Naive thymus-derived CD8-positive, alpha-beta T cell (primary cell): ENCODE measurements at places on chromosomes 5 and 9. TPM values are rescaled to one million over a fixed set of nuclear protein-coding genes. Genes with fewer than 3 reads are reported as not detected.
A peak's percentile ranks its signal among the peaks of the same experiment; 100 is the strongest.

Gene IL17B
- not detected for total RNA-seq

Gene SLC25A25
- 18.9 TPM for total RNA-seq

Gene FANCC
- total RNA-seq: 5.8 TPM

Gene SCGB3A2
- not detected for total RNA-seq

Gene ANKRA2
- total RNA-seq: 64.2 TPM

Gene RETREG1
- total RNA-seq: 78.3 TPM

Gene PCSK5
- 22.8 TPM for total RNA-seq

Gene PCDHGA11
- total RNA-seq: 0.36 TPM

Gene C5orf63
- total RNA-seq: 23.7 TPM

Gene FTMT
- total RNA-seq: not detected

Gene GRM6
- not detected for total RNA-seq

Gene ADGRD2
- total RNA-seq: not detected

Gene F2RL2
- not detected for total RNA-seq

- no peak for DNase-seq
These were observed 249.2 kb upstream of the POU5F2 start for GRCh38 chr5:93990504-93991070.

- DNase-seq: no peak
These were observed 4.3 kb downstream of the GFM2 start for GRCh38 chr5:74762599-74762998.

DNA sequence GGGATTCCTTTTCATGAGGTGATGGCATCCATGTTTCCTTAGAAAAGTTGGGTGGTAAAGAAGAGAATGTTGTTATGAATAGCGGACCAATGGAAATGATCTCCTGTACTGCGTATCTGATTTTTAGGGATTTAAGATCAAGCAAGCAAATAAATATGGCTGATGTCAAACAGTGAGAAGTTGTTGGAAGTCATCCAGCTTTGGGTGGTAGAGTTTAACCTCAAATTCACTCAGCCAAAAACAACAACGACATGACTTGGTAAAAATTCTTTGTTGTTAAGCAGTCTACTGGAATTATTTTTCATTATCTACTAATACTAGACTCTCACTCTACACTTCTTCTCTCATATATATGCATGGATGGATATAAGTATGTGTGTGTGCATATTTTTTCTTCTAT lies 426.5 kb downstream of the CTNND2 start:
- no peak for DNase-seq

- no peak for DNase-seq
These were observed 21.7 kb upstream of the RNF130 start for GRCh38 chr5:180093241-180093640.

DNA sequence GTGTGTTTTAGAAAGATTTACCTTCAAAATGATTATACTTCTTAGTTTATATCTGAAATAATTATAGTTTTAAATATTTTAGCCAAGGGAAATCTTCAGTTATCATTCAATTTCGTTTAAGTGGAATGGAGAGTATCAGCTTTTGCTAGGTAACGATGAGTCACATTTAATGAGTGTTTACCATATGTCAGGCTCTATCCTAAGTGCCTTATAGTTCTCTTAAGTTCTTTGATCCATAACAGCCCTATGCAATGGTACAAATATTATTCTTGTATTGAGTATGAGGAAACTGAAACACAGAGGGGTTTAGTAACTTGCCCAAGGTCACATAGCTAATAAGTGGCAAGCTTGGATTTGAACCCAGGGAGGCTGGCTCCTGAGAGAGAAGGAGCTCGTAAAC lies 37.5 kb upstream of the SHB start:
- DNase-seq: no peak

DNA sequence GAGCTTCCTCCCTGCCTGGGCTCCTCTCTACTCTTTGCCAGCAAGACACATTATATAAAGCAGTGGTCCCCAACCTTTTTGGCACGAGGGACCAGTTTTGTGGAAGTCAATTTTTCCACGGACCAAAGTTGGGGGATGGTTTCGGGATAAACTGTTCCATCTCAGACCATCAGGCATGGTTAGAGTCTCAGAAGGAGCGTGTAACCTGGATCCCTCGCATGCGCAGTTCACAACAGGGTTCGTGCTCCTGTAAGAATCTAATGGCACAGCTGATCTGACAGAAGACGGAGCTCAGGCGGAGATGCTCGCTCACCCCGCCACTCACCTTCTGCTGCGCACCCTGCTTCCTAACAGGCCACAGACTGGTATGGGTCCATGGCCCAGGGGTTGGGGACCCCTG lies 142.8 kb downstream of the LIFR start:
- DNase-seq: no peak

GRCh38 chr5:61624553-61625136 lies 292.6 kb downstream of the ZSWIM6 start:
- DNase-seq: no peak

DNA sequence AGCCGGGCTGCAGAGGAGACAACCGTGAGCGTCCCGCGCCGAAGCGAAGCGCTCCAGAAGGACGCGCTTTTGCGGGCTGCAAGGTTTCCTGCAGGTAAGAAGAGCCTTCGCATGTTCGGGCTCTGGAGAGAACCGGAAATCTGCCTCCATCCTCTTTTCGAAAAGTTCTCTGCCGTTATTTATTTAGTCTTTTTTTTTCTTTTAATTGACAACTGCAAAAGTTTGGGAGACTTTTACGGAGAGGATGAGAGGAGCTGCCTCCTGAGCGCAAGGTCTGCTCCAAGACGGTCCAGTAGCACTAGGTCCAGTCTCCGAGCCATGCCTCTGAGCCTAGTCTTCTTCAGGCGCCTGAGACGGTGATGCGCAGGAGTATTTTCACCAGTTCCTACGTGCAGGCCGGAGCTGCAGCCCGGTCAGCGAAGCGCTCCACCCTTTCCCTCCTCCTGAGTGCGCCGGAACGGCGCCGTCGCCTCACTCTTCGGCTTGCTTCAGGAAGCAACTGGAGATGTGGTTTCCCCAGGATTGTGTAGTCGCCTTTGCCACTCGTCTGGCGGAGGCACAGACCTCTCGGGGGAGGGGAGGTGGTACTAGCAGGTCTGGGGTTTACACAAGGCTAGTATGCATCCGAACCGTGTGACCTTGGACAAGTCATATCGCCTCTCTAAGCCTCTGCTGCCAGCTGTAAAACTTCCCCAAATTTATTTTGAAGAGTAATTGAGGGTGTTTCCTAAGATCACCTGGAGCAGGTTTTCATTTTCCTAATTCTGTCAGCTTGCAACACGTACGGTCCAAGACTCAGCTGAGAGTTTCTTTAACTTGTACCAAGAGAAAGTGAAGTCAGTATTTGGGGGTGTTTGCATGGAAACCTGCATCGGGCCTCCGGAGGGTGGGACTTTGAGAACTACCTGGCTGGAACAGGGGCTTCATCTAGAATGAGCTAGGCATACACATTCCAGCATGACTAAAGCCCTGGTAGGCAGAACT lies 4.5 kb downstream of the POU4F3 start:
- no peak for DNase-seq

- DNase-seq: no peak
These were observed 228.2 kb downstream of the GRIA1 start for GRCh38 chr5:153718713-153719112.

- DNase-seq: no peak
These were observed 27.1 kb upstream of the CTXN3 start for GRCh38 chr5:127621601-127622325.

- peak; percentile 70 for DNase-seq
These were observed 84.7 kb downstream of the PARP8 start for GRCh38 chr5:50751064-50751657.

DNA sequence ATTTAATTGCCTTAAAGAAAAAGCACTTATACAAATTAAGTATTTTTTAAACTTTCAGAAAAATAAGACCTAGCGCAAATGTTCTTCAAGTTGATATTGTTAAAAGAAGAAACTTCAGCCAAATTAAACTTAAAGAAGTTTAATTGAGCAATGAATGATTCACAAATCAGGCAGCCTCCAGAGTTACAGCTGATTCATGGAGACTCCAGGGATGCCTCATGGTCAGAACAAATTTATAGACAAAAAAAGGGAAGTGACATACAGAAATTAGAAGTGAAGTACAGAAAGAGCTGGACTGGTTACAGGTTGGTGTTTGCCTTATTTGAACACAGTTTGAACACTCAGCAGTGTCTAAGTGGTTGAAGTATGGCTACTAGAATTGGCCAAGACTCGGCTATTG lies 60.3 kb downstream of the CDKN2A start:
- DNase-seq: no peak

DNA sequence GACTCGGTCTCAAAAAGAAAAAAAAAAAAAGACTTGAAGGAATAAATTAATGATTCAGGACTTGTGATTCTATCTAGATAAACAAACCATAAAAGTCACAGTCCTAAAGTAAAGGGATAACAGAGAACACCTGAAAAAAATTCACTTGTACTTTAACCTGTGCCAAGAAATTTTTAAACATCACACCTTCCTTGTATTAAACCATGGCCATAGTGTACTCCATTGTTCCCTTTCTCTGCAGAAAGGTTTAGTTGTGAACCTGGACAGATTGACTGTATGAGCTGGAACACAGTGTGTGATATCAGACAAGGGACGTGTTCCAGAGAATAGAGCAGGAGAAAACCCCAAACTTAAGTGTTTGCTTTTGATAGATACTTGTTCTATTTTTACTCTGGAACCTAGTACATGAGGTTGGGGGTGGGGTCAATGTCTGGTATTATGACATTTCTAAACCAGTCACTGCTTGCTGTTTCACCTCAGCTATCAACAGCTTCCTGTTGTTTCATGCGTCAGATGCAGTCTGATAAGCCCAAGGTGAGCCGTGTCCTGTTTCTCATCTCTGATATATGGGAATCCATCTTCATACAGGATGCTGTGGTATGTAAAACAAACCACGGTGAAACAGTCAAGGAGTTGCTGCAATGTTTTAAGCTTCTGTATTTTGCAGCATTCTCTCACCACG lies 62.5 kb upstream of the ITGA1 start:
- DNase-seq: peak; percentile 58

DNA sequence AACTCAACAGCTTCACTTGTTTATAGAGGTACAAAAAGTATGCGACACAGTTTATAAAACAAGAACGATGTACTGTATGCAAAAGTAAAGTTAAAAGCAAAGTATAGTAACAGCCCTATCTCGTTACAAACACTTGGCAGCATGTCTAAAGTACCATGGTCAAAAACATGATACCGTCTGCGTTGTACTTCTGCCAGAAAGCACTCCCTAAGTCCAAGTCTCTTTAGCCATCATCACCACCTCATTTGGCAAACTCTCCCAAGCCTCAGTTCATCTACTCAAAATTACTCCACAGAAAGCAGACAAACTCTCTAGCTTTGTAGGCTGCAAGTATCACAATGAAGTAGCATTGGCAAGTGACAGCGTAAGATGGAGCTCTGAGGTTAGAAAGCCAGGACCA lies 73.4 kb downstream of the NFIB start:
- no peak for DNase-seq

DNA sequence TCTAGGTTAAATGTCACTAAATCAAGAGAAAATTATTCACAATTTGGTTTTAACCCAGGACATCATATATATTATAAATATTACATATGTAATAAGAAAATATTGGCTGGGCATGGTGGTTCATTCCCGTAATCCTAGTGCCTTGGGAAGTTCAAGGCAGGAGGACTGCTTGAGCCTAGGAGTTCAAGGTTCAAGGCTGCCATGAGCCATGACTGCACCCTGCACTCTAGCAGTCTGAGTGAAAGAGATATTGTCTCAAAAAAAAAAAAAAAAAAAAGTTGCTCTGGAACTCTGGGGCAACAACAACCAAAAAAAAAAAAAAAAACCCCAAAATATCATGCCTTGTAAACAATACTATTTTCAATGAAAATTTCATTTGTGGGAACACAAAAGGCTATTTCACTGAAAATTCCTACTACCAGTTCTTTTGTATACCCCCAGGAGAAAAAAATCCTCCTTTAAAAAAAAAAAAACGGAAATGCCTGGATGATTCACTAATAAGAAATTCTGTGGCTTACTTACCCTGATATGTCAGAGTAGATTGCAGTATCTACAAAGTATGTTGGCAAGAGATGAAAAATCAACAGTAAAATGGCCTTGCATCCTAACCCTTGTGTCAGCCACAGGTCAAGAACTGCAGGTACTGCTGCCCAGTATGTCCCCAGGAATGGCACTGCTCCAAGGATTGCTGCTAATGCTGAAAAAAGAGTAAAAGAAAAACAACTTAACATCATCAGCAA lies 22.6 kb upstream of the CTNNAL1 start:
- no peak for DNase-seq

DNA sequence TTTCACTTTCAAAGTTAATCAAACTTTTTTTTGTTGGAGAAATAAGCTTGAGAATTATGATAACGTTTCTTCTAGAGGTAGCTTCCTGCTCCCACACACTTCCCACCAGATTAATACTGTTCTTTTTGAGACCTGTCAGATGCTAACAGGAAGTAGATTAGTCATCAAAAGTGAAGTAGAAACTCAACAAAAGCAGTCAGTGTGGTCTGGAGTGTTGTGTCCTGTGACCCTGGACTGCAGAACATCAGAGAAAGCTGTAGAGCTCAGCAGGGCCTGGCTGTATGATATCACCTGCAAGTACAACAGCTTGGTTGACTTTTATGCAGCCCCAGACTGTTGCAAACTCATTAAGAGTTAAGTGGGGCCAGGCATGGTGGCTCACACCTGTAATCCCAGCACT lies 495.7 kb upstream of the CYLC2 start:
- no peak for DNase-seq

DNA sequence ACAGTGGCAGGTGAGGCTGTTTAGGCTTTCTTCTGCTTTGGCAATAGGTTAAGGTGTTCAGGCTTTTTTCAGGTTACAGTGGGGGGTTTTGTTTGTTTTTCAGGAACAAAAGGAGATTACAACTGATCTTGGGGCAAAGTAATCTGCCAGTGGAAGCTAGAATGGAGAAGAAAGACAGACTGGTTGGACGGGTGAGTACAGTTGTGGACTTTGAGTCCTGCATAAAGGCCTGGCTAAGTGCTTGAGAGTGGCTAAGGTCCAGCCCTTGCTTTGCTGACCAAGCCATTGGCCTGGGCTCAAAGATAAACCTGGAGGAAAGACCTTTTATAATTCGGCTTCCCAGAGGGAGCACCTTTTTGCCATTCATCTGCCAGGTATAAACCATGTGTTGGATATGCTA lies 63.1 kb downstream of the MTMR12 start:
- DNase-seq: no peak

GRCh38 chr5:171681677-171682076 lies 103.9 kb upstream of the SMIM23 start:
- DNase-seq: no peak

GRCh38 chr5:178306430-178307225 lies 74.0 kb upstream of the PHYKPL start:
- DNase-seq: no peak

DNA sequence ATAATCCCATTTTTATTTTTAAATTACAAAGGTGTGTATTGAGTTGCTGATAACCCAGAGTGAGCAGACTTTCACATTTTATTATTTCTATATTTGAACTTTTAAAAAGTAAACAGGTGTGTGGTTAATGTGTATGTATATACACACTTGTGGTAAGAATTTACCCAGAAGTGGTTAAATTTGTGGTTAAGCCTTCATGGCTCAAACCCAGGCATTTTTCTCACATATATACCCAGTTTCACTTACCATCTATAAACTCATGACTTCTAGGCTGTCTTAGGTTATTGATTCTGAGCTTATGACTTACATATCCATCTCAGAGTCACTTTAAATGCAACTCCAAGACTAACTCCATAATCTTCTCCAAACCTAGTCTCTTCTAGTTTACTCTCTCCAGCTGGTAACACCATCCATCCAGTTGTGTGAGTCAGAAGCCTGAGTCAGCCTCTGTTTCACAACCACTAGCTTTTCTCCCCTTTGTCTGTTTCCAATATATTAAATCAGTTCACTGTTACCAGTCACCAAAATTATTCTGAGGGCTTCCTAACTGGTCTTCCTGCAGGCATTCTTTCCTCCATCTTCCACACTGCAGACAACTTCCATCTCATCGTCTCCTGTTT lies 20.2 kb downstream of the ZBED3 start:
- no peak for DNase-seq

- DNase-seq: no peak
These were observed 44.4 kb downstream of the MUSK start for GRCh38 chr9:110712955-110713354.
